ENCODE measurements at places on chromosomes 2 and 18.

- no peak for DNase-seq
Measured at GRCh38 chr18:47635416-47635815, 295.0 kb downstream of the SMAD2 start.

DNA sequence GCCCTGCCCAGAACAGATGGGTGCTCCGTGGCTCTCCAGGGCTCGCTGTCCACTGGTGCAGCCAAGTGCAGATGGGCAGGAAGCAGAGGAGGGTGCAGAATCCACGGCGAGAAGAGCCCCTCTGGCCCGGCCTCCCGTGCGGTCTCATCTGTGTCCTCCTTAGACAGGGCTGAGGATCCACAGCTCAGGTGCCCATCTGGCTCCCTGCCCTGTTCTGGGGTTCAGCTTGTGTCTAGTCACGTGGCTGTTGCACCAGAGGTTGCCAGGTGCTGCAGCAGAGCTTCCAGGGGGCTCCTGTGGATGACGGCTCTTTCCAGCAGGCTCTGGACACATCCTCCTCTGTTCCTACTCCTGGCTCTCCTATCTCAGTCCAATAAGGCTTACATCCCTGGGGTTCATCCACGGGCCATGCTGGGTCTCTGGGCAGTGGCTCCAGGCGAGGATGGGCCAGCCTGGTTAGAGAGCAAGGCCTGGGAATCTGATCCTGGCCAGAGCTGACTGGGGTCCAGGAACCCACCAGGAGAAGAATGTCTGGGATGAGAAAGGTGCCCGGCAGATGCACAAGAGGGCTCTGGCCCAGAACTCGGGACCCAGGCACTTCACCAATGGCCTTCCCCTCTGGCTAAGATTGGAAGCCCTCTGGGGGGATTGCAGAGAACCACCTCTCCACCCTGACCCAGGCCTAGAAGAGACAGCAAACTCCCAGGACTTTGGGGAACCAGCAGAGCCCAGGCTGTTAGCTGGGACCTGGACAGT, 116.3 kb upstream of the ID2 start:
- DNase-seq, result no peak

DNA sequence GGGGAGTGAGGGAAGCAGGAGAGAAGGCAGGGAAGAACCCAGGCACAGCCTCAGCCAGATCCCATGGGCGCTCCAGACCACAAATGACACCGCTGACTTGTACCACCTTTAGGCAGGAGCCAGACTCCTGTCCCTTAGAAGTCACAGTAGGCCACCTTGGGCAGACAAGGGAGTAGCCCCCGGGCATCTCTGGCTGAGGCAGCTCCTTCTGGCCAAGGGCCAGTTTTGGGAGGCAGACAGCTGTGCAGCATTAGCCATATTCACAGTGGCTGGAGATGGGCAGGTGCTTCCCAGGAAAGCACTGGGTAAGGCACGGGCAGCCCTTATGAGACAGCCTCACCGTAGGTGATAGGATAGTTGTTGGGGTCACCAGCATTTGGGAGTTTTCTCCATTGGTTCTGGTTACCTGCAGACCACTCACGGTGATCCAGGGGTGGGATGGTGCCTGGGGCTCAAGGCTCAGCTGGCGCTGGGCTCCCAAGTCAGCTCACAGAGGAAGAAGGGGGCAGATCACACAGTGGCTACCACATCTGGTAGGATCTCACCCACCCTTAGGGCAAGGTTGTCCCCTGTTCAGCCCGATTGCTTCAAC, 2.1 kb downstream of the ASTL start:
- DNase-seq, result no peak

DNA sequence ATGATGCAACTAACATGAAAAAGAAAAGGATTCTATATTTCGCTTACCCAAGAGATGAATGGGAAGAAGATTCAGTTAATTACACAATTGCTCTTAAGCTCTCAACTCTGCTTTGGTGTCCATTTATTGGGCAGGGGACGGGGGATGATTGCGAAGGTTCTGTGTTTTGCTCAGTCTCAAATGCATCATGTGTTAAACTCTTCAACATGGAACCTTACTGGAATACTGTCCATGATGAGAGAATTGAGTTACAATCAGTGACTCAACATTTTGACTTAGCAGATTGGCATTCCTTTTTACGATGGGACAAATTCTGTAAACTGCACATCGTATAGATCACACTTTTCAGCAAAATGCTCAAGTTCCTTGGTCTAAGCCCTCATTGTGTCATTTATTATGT, 135.6 kb downstream of the RBMS1 start:
- no peak for DNase-seq

DNA sequence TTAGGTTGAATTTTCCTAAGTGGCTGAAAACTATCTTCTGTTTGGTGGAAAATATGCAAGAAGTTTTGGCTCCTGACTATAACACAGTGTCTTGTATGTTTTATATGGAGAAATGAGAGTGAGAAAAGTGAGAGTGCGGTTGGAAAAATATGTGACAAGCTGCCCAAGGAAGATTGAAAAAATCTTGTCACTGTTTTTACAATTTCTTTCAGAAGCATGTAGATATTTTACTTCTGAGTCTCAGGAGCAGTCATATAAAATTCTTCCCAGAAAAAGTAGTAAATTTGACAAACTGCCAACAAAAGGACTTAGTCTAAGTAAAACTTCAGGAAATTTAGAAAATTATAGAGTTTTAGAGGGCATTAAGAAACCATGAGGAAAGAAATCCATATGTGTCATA, 19.4 kb upstream of the RMND5A start:
- no peak for DNase-seq

DNA sequence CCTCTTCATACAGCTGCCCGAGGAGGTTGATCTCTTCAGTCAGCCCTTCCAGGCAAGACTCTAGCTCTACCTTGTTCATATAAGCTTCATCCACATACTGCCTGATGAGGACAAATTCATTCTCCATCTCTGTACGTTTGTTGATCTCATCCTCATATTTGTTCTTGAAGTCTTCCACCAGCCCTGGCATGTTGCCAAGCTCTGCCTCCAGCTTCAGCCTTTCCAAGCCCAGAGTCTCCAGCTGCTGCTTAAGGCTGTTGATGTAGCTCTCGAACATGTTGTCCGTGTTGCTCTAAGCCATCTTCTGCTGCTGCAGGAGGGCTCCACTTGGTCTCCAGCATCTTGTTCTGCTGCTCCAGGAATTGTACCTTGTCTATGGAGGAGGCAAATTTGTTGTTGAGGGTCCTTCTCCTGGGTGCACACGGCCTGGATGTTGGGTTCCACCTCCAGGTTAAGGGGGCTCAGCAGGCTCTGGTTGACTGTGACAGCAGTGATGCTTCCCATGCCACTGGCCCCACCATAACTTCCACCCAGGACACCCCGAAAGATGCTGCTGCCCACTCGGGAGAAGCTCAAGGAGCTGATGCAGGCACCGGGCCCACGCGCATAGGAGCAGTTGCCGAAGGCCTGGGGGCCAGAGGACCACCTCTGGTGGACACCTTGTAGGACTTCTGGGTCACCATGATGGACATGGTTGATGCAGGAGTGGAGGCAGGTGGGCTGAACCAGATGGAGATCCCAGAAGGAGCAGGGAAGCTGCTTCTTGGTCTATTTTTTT, 30.3 kb downstream of the ICA1L start:
- DNase-seq, result no peak

- no peak for DNase-seq
Measured at GRCh38 chr2:144682248-144682647, 162.3 kb upstream of the ZEB2 start.

GRCh38 chr2:78118037-78118436, 595.9 kb upstream of the LRRTM4 start:
- DNase-seq, result no peak

DNA sequence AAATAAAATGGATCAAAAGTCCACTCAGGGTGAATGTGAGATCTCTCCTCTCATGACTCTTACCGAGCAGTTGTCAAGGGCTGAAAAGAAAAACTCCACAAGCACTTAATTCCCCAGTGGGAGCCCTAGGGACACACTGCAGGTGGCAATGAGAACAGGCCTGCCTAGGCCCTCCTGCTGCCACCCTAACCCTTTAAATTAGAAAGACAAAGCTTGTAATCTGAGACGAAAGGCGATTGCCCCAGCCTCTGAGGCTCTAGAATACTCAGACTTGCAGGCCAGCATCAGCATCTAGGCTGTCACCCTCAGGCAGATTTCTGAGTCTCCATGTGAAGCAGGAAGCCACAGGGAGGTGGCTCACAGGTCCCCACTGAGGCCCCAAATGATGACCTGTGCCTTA, 457.0 kb upstream of the MYT1L start:
- no peak for DNase-seq

DNA sequence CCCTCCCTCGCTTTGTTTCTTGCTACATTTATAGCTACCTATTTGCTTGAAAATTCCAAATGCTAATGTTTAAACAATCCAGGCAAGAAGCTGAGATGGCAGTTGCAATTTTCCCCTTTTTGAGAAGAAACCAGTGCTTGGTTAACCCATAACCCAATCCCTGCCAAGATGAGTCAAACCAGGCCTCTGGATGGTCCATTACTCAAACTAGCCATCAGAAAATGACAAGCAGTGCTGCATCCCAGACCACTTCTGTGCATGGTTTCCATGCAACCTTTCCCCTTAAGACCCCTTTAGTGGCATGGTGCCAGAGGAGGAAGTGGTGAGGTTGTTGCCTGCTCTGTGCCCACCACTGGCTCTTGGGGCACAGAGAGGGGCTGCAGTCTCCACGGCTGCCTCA, 131.2 kb upstream of the RMP24 start:
- no peak for DNase-seq

- DNase-seq, result no peak
Measured at GRCh38 chr2:64213532-64214275, 69.5 kb upstream of the PELI1 start.

GRCh38 chr2:28155086-28155485, 237.6 kb upstream of the FOSL2 start:
- DNase-seq, result no peak

- DNase-seq, result no peak
Measured at GRCh38 chr2:183291436-183291835, 167.2 kb downstream of the NUP35 start.

GRCh38 chr18:3083766-3084165, 70.8 kb upstream of the LPIN2 start:
- DNase-seq, result no peak

GRCh38 chr18:10169064-10169562, 255.3 kb downstream of the VAPA start:
- DNase-seq, result no peak

GRCh38 chr2:222930862-222931261, 70.0 kb downstream of the ACSL3 start:
- DNase-seq, result no peak

DNA sequence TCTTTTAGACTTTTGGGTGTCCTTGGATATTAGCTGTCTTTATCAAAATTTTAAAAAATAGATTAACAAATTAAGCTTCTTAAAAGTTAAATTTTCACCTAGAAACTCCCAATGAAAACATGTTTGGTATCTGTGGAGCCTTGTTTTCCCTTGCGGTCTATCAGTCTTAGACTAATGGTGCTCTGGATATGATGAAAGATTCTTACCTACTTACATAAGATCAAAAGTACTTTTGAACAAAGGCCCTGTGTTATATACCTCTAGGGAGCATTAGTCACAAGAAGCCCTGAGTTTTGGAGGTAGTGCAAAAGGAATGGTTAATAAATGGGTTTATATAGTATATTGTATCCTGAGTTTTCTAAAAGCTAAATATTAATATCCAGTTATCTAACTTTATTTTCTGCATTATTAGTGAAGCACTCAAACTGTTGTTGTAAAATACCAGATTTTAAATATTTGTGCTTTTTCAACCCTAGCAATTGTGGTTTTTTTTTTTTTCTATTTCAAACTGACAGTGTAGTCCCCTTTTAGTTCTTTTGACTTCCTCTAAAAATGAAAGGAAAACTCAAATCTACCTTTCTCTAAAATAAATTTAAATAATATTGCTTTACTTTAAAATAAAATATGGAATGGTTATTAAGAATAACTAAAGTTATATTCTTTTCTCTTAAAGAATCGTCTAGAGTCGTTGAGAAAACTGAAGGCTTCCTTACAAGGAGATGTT, 18.1 kb downstream of the NDC80 start:
- no peak for DNase-seq

- no peak for DNase-seq
Measured at GRCh38 chr2:169095621-169096105, 26.3 kb downstream of the DHRS9 start.

- DNase-seq, result no peak
Measured at GRCh38 chr2:134119117-134119712, 134.7 kb upstream of the MGAT5 start.

- no peak for DNase-seq
Measured at GRCh38 chr2:1635823-1636222, 108.5 kb downstream of the PXDN start.

- DNase-seq, result no peak
Measured at GRCh38 chr2:130328710-130329109, 14.0 kb upstream of the IMP4 start.

GRCh38 chr2:76450024-76450475, 739.3 kb upstream of the GCFC2 start:
- DNase-seq, result no peak

DNA sequence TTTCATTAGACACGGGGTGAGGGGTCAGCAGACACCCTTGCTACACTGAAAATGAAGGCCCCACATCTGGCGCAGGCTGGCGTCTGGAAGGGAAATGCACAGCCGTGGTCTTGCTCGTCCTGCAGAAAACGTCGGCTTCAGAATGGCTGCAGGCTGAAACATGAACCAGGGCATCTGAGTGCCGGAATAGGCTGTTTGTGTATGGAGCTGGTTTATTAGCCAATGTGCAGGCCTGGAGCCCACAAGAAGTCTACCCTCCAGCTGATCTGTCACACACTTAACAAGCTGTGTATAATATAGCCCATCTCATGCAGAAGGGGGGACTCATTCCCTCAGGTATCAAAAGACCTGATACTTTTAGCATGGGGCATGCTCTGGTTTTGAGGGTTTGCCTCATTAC, 153.4 kb upstream of the SOX11 start:
- no peak for DNase-seq

GRCh38 chr18:69217196-69218000, 183.3 kb upstream of the DOK6 start:
- no peak for DNase-seq

- DNase-seq, result no peak
Measured at GRCh38 chr18:9506046-9506792, 30.9 kb downstream of the RALBP1 start.

- DNase-seq, result no peak
Measured at GRCh38 chr18:50696436-50696835, 123.4 kb downstream of the MRO start.

DNA sequence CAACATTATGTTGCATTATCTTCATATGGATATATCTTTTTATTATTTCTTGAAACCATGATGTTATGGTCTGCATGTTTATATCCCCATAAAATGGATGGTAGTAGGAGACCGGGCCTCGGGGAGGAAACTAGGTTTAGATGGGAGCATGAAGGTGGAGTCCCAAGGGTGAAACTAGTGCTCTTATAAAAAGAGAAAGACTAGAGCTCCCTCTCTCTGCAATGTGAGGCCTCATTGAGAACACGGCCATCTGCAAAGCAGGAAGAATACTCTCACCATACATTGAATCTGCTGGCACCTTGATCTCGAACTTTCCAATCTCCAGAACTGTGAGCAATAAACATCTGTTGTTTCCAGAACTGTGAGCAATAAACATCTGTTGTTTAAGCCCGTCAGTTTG, 64.0 kb downstream of the NXPH2 start:
- DNase-seq, result no peak

- no peak for DNase-seq
Measured at GRCh38 chr2:217402761-217403383, 543.0 kb upstream of the TNP1 start.
